Hematopoietic multipotent progenitor cell (in vitro differentiated cells): ENCODE measurements at places on chromosomes 1 and 21. TPM values are rescaled to one million over a fixed set of nuclear protein-coding genes. Genes with fewer than 3 reads are reported as not detected.

DNA sequence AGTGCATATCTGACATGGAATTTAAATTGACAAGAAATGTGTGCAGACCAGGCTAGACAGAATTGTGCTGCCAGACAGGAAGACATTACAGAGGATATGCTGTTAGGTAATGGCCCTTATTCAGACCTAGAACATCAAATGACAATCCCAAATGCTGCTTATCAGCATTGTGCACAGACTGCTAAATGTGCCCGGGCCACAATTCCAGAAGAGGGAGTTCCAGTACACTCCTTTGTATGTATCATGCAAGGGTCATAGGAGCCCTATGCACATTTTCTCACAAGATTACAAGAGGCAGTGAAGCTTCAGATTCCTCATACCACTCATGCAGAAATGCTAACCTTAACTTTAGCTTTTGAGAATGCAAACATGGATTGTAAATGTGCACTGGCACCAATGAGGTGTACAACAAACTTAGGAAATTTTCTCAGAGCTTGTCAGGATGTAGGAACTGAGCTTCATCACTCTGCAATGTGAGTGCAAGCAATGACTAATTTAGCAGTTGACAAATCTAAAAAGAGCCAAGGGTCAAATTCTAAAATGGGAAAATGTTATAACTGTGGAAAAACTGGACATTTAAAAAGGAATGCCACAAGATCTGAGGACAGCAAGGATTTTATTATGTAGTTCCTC is 273.5 kb downstream of the COL11A1 start:
- DNase-seq = no peak

The OR2W3 gene
- 45.8 TPM for total RNA-seq

DNA sequence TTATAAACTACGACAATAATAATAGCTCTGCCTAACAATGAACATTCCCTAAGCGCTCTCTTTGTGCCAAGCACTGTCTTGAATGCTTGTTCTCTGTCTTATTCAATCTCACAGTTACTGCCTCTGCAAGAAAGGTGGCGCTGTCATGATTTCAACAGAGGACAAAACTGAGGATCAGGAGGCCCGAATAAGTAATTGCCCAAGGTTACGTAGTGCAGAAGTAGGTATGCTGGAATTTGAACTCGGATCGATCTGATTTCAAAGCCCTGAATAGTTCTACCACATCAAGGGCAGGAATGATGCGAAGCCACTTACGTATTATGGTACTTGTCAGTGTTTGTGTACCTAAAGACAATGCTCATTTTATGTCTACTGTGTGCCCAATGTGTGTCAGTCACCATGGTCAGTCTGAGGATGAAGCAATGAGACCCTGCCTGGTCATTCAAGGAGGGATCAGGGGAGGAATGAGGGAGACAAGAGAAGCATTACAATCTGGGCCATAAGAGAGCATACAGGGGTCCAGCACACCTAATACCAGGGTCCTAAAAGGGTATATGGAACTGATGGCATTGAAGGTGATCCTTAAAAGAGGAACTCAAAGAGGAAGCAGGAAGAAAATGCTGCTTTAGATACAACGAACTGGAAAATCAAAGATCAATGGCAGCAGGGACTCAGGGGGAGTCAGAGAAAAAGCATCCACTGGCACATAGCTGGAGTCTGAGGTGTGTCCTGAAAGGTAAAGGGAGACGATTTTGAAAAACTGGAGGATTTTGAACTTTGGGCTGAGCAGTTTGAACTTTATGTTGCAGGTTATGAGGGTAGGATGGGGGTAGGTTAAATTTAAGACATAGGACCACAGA is 389.2 kb downstream of the PLPP3 start:
- no peak for DNase-seq

The ORC1 gene
- total RNA-seq = 8.1 TPM

- DNase-seq = peak; percentile 79
Observed at GRCh38 chr21:43938751-43939442, 73.2 kb upstream of the TRAPPC10 start.

- no peak for DNase-seq
Observed at GRCh38 chr1:103162360-103162759, 54.0 kb upstream of the COL11A1 start.
